ENCODE measurements at places on chromosomes 2 and 18.

DNA sequence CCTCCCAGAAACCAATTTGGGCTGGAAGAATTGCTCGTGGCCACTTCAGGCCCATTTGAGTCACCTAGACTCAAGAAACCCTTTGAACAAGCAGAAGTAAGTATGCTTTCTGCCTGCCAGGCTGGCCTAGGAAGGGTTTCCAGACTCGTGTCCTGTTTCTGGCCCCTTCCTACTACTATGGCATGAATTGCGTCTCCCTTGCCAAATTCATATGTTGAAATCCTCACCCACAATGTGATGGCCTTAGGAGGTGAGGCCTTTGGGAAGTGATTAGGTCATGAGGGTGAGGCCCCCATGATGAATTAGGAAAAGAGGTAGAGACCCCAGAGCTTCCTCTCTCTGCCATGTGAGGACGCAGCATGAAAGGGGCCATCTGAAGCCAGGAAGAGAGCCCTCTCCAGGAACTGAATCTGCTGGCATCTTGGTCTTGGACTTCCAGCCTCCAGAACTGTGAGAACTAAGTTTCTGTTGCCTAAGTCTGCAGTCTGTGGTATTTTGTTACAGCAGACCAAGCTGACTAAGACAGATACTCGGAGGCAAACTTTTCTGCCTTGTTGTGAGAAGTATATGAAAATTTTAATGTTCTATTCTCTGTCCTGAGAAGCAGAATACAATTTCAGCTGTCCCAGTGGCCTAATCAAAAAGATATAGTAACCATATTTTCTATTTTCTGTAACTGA, 13.1 kb downstream of the GPR45 start:
- H3K27me3 ChIP-seq, result no peaks in the 10 kb centered on the region
- H3K4me3 ChIP-seq, result no peak overlapping the region
- no peaks in the 10 kb centered on the region for H3K36me3 ChIP-seq
- H3K27ac ChIP-seq, result peak overlapping the region; percentile 39
- peaks cover 13% of the 10 kb centered on the region for H3K4me1 ChIP-seq

GRCh38 chr2:16495509-16496208, 170.0 kb downstream of the CYRIA start:
- no peaks in the 10 kb centered on the region for H3K36me3 ChIP-seq
- no peaks in the 10 kb centered on the region for H3K4me1 ChIP-seq
- DNase-seq, result no peak
- no peak overlapping the region for H3K27ac ChIP-seq

DNA sequence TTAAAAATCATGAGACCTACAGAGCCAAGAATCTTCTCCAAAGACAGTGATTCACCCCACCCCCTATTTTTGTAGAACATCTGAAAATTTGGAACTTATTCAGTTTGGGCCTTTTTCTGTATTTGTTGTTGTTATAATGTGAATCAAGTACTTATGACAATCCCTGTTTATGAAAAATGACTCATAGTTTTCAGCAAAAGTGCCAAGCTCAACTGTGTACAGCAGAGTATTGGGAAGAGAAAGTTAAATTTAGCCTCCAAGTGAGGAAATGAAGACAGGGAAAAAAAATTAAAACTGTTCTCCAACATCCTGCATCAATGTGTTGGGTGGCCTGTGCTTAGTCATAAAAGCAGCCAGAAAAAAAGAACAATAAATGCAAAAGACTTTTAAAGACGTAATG, 46.2 kb downstream of the LRATD1 start:
- no peaks in the 10 kb centered on the region for H3K4me1 ChIP-seq
- no peaks in the 10 kb centered on the region for H3K36me3 ChIP-seq
- H3K4me3 ChIP-seq, result no peak overlapping the region
- H3K27ac ChIP-seq, result no peak overlapping the region

GRCh38 chr18:54679318-54680149, 88.5 kb downstream of the DYNAP start:
- peak; percentile 86 for DNase-seq
- no peaks in the 10 kb centered on the region for H3K4me1 ChIP-seq
- no peak overlapping the region for H3K27ac ChIP-seq
- H3K4me3 ChIP-seq, result no peak overlapping the region

DNA sequence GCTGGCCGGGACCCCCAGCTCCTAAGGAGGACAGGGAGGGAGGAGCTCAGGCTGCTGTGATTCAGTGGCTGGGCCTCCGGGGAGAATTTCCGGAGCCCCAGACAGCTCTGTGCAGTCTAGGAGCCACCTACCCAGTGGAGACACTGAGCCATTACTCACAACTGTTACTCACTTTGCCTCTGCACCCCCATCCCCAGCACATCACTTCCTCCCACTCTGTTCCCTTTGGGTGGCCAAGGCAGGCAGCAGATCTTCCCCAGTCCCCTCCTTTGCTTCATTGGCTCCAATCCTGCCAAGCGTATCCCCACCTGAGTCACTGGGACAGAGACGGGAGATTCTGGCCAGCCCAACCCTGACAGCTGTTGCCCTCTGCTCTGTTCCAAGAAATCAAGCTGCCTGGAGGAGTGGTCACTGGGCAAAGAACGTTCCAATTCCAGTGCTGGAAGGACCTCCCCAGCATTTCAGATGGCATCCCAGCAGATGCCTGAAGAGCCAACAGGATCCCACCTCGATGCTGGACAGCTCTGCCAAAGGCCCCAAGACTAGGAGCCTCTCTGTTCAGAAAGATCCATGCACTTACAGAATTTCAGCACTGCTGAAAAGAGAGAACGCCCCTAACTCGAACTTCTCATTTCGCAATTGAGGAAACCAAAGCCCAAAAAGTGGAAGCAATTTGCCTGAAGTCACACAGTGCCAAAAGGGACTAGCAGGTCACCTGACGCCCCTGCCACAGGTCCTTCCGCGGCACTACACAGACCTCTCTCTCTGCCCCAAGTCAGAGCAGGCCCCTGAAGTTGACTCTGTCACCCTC, 68.3 kb downstream of the TNS1 start:
- DNase-seq, result peak; percentile 85
- peaks cover 7% of the 10 kb centered on the region for H3K36me3 ChIP-seq

GRCh38 chr2:150872756-150873395, 385.4 kb upstream of the RND3 start:
- H3K4me1 ChIP-seq, result peaks cover 2% of the 10 kb centered on the region
- peak; percentile 22 for DNase-seq
- H3K27me3 ChIP-seq, result no peaks in the 10 kb centered on the region

DNA sequence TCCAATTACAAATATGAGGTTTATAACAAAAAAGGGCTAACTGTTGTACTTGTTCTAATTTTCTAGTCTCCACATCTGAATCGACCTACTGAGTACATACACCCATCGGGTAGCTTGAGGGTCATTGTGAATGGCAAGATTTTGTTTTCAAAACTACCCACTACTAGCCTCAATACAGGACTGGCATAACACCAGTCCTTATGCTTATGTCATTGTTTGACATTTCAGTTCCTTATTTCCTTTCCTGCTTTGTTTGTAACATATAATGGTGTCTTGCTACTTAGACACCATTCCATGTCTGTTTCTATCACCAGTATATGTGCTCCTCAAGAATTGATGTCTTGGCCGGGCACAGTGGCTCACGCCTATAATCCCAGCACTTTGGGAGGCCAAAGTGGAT, 86.0 kb downstream of the EPHA4 start:
- no peak overlapping the region for H3K4me3 ChIP-seq
- no peaks in the 10 kb centered on the region for H3K4me1 ChIP-seq
- DNase-seq, result no peak

- no peak overlapping the region for H3K4me3 ChIP-seq
- no peak for DNase-seq
- no peaks in the 10 kb centered on the region for H3K36me3 ChIP-seq
- peaks cover 3% of the 10 kb centered on the region for H3K4me1 ChIP-seq
Measured at GRCh38 chr2:120616261-120616660, 119.4 kb upstream of the GLI2 start.

GRCh38 chr18:54673936-54674335, 82.9 kb downstream of the DYNAP start:
- no peaks in the 10 kb centered on the region for H3K27me3 ChIP-seq
- DNase-seq, result no peak
- no peak overlapping the region for H3K4me3 ChIP-seq
- peaks cover 4% of the 10 kb centered on the region for H3K4me1 ChIP-seq

GRCh38 chr2:240886678-240887609, 9.0 kb downstream of the MAB21L4 start:
- no peak for DNase-seq
- no peaks in the 10 kb centered on the region for H3K4me1 ChIP-seq
- no peaks in the 10 kb centered on the region for H3K36me3 ChIP-seq

DNA sequence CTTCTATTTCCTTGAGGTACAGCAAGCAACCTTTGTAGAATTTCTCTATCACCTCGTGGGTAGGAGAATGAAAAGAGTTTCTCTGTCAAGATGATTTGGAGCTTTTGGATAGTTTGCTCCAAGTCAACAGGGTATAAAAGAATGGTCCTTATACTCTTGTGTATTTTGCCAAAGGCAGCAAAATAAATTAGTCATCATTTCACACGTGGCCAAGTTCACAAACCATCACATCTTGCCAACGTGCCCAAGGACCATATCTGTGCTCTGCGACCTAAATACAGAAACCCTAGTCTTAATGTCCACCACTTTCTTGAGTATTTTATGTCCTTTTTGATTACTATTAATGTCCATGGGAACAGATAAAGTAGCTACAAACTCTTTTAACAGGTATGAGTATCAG, 262.9 kb downstream of the AFF3 start:
- H3K27me3 ChIP-seq, result no peaks in the 10 kb centered on the region
- peaks cover 14% of the 10 kb centered on the region for H3K4me1 ChIP-seq
- peak overlapping the region; percentile 98 for H3K27ac ChIP-seq
- peak; percentile 49 for DNase-seq
- H3K4me3 ChIP-seq, result no peak overlapping the region

GRCh38 chr2:11669454-11670291, at the start of gene NTSR2:
Gene NTSR2 (minus strand): TSS chr2:11670195. CDS start chr2:11670129, 66 bp downstream.
- peaks cover 35% of the 10 kb centered on the region for H3K27me3 ChIP-seq
- peaks cover 4% of the 10 kb centered on the region for H3K36me3 ChIP-seq
- H3K4me1 ChIP-seq, result peaks cover 8% of the 10 kb centered on the region
- peak; percentile 54 for DNase-seq
- H3K4me3 ChIP-seq, result peak within 1 kb of the TSS; percentile 15
- no peak within 1 kb of the TSS for H3K27ac ChIP-seq

GRCh38 chr2:101230541-101231001, 22.1 kb upstream of the CNOT11 start:
- no peaks in the 10 kb centered on the region for H3K27me3 ChIP-seq
- H3K4me1 ChIP-seq, result peaks cover 4% of the 10 kb centered on the region
- H3K27ac ChIP-seq, result peak overlapping the region; percentile 95
- H3K36me3 ChIP-seq, result no peaks in the 10 kb centered on the region
- H3K4me3 ChIP-seq, result no peak overlapping the region

GRCh38 chr2:184765112-184765895, 167.0 kb downstream of the ZNF804A start:
- H3K27ac ChIP-seq, result no peak overlapping the region
- no peaks in the 10 kb centered on the region for H3K27me3 ChIP-seq
- DNase-seq, result peak; percentile 29
- H3K36me3 ChIP-seq, result no peaks in the 10 kb centered on the region
- H3K4me1 ChIP-seq, result no peaks in the 10 kb centered on the region

DNA sequence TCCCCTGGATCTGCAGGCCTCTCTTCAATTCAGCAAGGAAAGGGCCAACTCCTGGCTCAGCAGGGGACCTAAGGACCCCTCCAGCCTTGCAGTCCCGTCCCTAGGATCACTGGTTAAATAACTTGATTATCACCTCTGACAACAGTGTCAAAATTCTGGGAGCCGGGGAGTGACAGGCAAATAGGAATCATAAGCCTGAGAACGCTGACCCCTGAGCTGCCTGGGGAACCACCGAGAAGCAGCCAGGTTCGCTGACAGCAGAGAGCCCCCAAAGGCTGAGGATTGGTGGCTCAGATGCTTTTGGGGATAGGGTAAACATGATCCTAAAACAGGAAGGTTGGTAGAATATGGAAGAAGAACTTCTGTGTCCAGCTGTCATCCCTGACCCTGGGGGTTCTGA, 17.5 kb upstream of the TNS1 start:
- H3K27ac ChIP-seq, result no peak overlapping the region
- peaks cover 3% of the 10 kb centered on the region for H3K4me1 ChIP-seq
- DNase-seq, result no peak
- H3K27me3 ChIP-seq, result peaks cover 21% of the 10 kb centered on the region
- no peak overlapping the region for H3K4me3 ChIP-seq
- H3K36me3 ChIP-seq, result no peaks in the 10 kb centered on the region

DNA sequence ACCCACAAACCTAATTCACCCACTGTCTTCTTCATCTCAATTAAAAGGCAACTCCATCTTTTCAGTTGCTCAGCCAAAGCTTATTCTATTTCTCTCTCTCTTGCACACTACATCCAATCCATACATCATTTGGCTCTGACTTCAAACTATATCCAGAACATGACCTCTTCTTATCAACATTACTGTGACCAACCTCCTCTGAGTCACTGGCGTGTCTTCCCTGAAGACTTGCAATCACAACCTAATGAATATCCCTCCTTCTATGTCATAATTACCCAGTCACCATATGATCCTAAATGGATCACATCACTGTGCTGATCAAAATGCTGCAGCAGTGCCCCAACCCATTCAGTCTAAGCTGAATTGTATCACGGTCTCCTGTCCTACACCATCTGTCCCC, 22.6 kb upstream of the SULT1C3 start:
- no peaks in the 10 kb centered on the region for H3K27me3 ChIP-seq
- H3K27ac ChIP-seq, result no peak overlapping the region
- no peak overlapping the region for H3K4me3 ChIP-seq
- H3K4me1 ChIP-seq, result peaks cover 17% of the 10 kb centered on the region
- no peaks in the 10 kb centered on the region for H3K36me3 ChIP-seq

GRCh38 chr2:109145286-109145685, 16.3 kb downstream of the SH3RF3 start:
- DNase-seq, result no peak
- no peak overlapping the region for H3K27ac ChIP-seq
- no peaks in the 10 kb centered on the region for H3K36me3 ChIP-seq
- H3K4me1 ChIP-seq, result peaks cover 1% of the 10 kb centered on the region
- no peak overlapping the region for H3K4me3 ChIP-seq

DNA sequence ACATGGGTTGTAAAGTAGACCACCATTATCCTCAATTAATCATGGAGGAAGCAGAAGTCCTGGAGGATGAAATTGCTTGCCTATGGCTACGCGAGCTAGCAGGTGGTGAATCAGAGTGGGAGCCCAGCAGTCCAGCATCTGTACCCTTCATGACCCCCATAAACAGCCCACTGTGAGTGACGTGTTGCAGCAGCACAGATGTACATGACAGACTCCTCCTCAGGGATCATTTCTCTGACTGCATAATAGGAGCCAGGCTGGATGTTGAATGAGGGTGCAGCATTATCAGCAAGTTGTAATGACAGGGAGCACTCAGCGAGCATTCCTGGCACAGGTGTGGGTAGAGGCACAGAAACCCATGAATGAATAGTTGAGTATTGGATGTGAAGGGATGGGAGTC, 339.3 kb downstream of the MYCN start:
- peaks cover 3% of the 10 kb centered on the region for H3K27me3 ChIP-seq
- H3K36me3 ChIP-seq, result no peaks in the 10 kb centered on the region
- no peak for DNase-seq
- no peaks in the 10 kb centered on the region for H3K4me1 ChIP-seq
- H3K27ac ChIP-seq, result no peak overlapping the region

- peak; percentile 38 for DNase-seq
- no peak overlapping the region for H3K4me3 ChIP-seq
- no peaks in the 10 kb centered on the region for H3K4me1 ChIP-seq
Measured at GRCh38 chr18:29449424-29449823, 1272.5 kb upstream of the CDH2 start.
